Activated CD4-positive, alpha-beta memory T cell treated with anti-CD3 and anti-CD28 coated beads, Interleukin-2, amount 10 ng/mL, durations not matched to agents 7 days and 5 days (primary cell): ENCODE measurements at places on chromosomes 6 and 20. TPM values are rescaled to one million over a fixed set of nuclear protein-coding genes. Genes with fewer than 3 reads are reported as not detected.

GRCh38 chr6:30691208-30691847 is 544 bp upstream of the NRM start:
- peaks cover 20% of the 10 kb centered on the region for H3K36me3 ChIP-seq
- DNase-seq: no peak
- H3K4me1 ChIP-seq: peaks cover 45% of the 10 kb centered on the region
- no peaks in the 10 kb centered on the region for H3K27me3 ChIP-seq
- no peak overlapping the region for H3K27ac ChIP-seq

The CST2 gene
- total RNA-seq: not detected

DNA sequence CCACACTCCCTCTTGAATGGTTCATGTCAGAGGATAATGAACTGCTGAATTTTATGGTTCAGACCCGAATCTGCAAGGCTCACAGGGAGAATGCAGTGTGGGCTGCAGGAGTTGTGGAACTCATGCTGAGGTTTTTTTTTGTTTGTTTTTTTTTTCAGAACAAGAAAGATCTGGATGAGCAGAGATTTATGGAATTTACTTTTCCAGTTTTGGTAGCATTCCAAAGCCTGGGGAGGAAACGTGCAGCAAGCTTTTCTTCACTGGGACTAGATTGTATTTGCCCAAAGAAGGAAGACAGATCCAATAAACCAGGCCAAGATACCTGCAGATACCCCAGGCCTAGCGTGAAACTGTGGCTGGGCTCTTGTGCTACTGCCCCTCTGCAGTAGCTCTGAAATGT is 223.9 kb upstream of the TAB2 start:
- peaks cover 79% of the 10 kb centered on the region for H3K4me1 ChIP-seq
- peak overlapping the region; percentile 71 for H3K4me3 ChIP-seq
- no peak for DNase-seq
- H3K27ac ChIP-seq: peak overlapping the region; percentile 97

The PKIB gene
- total RNA-seq: 0.86 TPM

- peaks cover 6% of the 10 kb centered on the region for H3K36me3 ChIP-seq
- no peak overlapping the region for H3K27ac ChIP-seq
Observed at GRCh38 chr6:1317302-1317815, 5.5 kb downstream of the FOXQ1 start.

The C6orf132 gene
- 0.10 TPM for total RNA-seq

The WFDC10B gene
- not detected for total RNA-seq

The KCNK15 gene
- not detected for total RNA-seq

GRCh38 chr20:57179265-57179664 is 87.2 kb downstream of the BMP7 start:
- no peaks in the 10 kb centered on the region for H3K36me3 ChIP-seq
- no peak overlapping the region for H3K27ac ChIP-seq
- peaks cover 2% of the 10 kb centered on the region for H3K27me3 ChIP-seq

The PRRT1 gene
- total RNA-seq: 0.28 TPM

GRCh38 chr20:60999250-60999649 is 252.8 kb upstream of the CDH4 start:
- DNase-seq: no peak
- H3K36me3 ChIP-seq: no peaks in the 10 kb centered on the region
- H3K27me3 ChIP-seq: no peaks in the 10 kb centered on the region
- no peak overlapping the region for H3K27ac ChIP-seq
- no peak overlapping the region for H3K4me3 ChIP-seq

The SEC63 gene
- total RNA-seq: 71.2 TPM

DNA sequence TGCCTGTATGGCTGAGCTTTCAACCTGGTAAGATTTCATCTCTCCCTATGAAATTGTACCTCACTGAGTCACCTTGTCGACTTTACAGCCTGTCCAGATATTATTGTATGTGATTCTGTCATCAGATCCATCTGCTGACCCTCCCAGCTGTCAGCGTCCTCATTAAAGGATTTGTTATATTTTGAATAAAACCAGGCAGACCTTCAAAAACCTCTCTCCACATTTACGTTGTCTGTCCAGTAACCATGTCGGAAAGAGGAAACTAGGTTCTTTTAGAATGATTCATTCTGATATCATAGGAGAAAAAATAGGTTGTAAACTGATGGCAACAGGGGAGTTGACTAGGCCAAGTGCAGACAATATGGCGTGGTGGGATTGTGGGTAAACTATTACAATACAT is 38.5 kb downstream of the TSPYL4 start:
- no peaks in the 10 kb centered on the region for H3K4me1 ChIP-seq
- H3K27ac ChIP-seq: no peak overlapping the region
- DNase-seq: no peak
- no peaks in the 10 kb centered on the region for H3K36me3 ChIP-seq

- DNase-seq: no peak
- H3K27ac ChIP-seq: no peak overlapping the region
- peaks cover 12% of the 10 kb centered on the region for H3K36me3 ChIP-seq
- no peak overlapping the region for H3K4me3 ChIP-seq
- no peaks in the 10 kb centered on the region for H3K4me1 ChIP-seq
Observed at GRCh38 chr6:117706504-117706903, 31.2 kb downstream of the NUS1 start.

The C20orf204 gene
- 6.9 TPM for total RNA-seq

- no peaks in the 10 kb centered on the region for H3K4me1 ChIP-seq
- no peaks in the 10 kb centered on the region for H3K27me3 ChIP-seq
- DNase-seq: no peak
- H3K27ac ChIP-seq: no peak overlapping the region
- H3K4me3 ChIP-seq: no peak overlapping the region
Observed at GRCh38 chr20:11043001-11043400, 369.2 kb upstream of the JAG1 start.

GRCh38 chr6:113654396-113654795 is 202.7 kb upstream of the MARCKS start:
- no peak overlapping the region for H3K4me3 ChIP-seq
- no peak for DNase-seq
- no peaks in the 10 kb centered on the region for H3K4me1 ChIP-seq
- no peaks in the 10 kb centered on the region for H3K27me3 ChIP-seq
- no peak overlapping the region for H3K27ac ChIP-seq
- H3K36me3 ChIP-seq: no peaks in the 10 kb centered on the region

The SLC22A2 gene
- not detected for total RNA-seq
